Activated naive CD8-positive, alpha-beta T cell treated with anti-CD3 and anti-CD28 coated beads, Interleukin-2, amount 10 ng/mL, durations not matched to agents 7 days and 5 days (primary cell): ENCODE measurements at places on chromosomes 13 and 19.

- DNase-seq: no peak
These were observed 69.1 kb downstream of the ARHGEF18 start for GRCh38 chr19:7417671-7418324.

GRCh38 chr13:80048802-80049201, 292.1 kb downstream of the SPRY2 start:
- DNase-seq: peak; percentile 39

GRCh38 chr19:30696514-30696913, 324.3 kb downstream of the ZNF536 start:
- DNase-seq: no peak

DNA sequence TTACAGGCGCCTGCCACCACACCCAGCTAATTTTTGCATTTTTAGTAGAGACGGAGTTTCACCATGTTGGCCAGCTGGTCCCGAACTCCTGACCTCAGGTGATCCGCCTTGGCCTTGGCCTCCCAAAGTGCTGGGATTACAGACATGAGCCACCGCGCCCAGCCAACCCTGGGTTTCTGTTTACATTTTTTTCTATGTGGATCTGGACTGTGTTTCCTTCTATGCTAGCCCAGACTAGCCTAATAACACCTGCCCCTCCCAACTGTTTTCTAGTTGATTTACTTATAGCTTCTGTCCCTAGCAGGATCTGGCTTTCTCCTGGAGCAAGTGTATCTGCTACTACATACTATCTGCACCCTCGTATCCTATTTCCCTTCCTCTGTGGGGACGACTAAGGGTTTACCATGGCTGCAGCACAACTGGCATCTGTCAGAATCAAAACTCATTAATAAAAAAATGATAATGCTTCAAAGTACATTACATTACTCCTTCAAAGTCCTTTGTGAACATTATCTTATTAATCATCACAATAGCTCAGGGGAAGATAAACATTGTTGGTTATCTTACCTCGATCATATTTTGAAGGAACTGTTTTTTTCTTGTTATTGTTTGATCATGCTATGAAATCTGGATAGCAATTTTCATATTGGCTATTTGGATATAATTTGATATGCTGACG, 228.3 kb downstream of the KLF5 start:
- no peak for DNase-seq

DNA sequence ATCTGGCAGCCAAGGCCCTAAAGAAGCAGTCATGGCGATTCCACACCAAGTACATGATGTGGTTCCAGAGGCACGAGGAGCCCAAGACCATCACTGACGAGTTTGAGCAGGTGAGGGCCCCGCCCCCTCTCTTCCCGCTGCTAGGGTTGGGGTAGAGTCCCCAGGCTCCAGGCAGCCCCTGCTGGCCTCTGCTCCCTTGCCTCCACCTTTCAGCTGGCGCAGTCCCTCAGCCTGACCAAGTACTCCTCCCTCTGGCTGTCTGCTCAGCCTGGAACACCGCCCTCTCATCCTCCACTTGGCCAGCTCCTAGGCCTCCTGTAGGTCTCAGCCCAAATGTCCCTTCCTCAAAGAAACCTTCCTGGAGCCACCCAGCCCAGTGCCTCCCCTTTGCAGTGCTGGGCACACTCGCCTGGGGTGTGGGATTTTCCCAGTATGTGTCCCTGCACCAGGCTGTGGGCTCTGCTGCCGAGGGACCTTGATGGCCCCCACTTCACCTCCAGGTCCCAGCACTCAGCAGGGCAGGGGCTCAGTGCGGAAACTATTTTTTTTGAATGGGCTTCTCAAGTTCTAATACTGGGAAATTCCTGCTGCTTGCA, 5.7 kb downstream of the LENG1 start:
- no peak for DNase-seq

GRCh38 chr19:369876-370275, 25.3 kb upstream of the MIER2 start:
- DNase-seq: no peak
